T follicular helper cell (primary cell): ENCODE measurements at places on chromosomes 5 and 9.

DNA sequence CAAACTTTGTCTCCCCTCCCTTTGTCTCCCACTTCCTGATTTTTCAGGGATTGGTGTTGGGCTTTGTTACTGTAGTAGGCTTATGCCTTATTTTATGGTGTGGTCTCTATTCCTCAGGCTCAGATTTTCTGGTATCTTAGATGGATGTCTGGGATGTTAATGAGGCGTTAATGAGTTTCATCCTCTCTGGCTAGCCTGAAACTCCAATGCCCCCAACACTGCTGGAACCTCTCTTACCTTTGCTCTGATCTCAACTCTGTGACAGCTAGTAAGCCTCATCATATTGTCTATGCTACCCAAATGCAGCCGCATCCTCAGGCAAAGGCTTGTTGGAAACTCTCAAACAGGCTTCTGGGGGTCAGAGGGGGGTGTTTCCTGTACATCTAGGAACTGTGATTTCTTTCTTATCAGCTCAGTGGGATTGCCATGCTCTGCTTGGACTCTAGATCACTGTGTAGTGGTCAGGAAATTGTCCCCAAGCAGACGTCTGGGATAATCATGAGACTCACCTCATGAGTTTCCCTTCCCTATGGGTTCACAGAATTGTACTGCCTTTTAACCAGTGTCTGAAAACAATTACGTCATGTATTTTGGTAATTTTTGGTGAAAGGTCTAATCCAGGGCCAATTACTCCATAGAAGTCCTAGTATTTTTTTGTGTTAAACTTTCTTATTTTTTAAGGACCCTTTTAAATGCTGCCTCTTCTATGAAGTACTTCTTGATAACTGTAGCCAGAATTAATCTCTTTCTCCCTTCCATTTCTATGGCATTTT is 88.8 kb upstream of the TRPC7 start:
- no peak for DNase-seq

DNA sequence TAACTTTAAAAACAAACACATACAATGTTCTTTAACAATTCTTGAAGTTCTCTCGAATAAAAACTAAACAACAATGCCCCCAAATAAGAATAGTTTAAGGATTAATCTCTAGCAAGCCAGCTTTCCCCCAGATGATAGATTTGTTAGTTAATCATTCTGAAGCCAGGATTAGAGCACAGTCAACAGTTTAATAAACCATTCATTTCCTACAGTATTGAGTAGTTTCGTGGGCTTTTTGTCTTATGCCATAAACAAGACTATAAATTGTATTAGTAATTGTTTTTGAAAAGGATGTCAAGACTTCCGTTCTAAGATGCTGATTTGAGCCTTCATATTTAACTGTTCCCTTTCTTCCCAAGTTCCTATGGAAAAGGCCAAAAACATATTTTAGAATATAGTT is 136.6 kb downstream of the PIK3R1 start:
- DNase-seq: no peak

- DNase-seq: no peak
These were observed 620.3 kb upstream of the WWC1 start for GRCh38 chr5:167671176-167671575.

DNA sequence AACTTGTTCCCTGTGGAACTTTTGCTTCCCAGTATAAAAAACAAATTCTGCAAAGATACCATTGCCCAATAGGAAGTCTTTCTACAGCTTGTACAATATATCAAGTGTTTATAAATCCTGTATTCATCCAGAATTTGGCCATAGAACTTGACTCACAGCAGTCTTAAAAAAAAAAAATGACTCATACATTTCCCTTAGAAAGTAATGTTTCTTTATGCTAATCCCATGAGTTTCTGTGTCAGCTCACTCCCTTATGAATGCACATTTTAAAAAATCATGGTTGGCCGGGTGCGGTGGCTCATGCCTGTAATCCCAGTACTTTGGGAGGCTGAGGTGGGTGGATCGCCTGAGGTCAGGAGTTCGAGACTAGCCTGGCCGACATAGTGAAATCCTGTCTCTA is 89.3 kb upstream of the DMRT1 start:
- DNase-seq: no peak

- no peak for DNase-seq
These were observed 65.9 kb downstream of the PRKACG start for GRCh38 chr9:68947842-68948569.

DNA sequence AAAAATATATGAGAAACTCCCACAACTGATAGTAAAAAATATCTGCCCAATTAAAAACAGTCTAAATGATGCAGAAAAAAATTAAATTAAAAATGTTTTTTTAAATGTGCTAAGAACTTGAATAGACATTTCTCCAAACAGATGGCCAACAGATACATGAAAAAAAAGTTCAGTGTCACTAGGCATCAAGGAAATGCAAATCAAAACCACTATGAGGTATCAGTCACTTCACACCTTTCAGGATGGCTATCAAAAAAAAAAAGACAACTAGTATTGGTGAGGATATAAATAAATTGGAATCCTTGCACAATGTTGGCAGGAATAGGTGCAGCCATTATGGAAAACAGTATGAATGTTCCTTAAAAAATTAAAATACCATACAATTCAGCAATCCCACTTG is 16.6 kb downstream of the ZNF131 start:
- DNase-seq: no peak

GRCh38 chr9:107155244-107155817 is 127.7 kb upstream of the RAD23B start:
- DNase-seq: no peak

- DNase-seq: no peak
These were observed 26.6 kb upstream of the ENHO start for GRCh38 chr9:34549407-34549732.

GRCh38 chr9:121331992-121332685 is 37.9 kb downstream of the STOM start:
- DNase-seq: no peak
